ENCODE measurements at places on chromosomes 1 and 21. TPM values are rescaled to one million over a fixed set of nuclear protein-coding genes. Genes with fewer than 3 reads are reported as not detected.

DNA sequence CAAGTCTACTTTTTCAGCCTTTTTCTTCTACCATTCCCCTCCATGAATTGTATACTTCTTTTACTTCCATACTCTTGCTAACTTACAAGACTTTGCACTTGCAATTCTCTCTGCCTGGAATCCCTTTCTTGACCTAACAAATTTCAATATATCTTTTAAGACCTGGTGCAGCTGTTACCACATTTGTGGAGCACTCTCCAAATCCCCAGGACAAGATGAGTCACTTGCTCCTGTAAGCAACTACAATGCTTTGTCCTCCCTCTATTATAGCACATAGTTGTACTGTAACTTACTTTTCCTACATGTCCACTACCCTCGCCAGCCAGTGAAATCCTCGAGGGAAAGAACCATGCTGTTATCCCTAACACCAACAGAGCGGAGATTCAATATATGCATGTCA is 43.1 kb downstream of the WARS2 start:
- DNase-seq = no peak

- DNase-seq = no peak
Measured at GRCh38 chr1:7929637-7930036, 11.0 kb downstream of the TNFRSF9 start.

DNA sequence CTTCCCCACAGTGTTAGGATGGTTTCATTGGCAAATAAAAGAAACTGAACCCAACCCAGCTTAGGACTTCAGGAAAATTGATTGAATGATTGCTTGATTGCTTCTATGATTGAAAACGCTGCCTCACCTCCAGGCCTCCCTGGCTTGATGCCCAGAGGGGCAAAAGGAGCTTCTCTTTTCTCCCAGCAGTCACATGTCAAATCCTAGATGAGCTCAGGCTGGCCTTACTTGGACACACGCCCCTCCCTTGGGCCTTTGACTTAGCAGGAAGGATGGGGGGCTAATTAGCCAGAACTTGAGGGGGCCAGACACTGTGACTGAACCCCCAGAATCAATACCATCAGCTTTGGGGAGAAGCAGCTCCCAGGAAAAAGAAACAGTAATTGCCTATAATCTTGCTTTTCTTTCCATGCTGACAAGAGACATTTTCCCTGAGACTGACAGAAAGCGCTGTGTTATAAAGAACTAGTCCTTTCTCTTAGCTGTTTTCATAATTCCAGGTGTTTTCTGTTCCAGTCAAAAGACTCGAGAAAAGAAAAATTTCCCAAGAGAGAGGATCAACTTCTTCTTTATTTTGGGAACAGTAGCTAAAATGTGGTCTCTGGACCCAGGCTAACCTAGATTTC is 50.8 kb upstream of the ATP5PO start:
- DNase-seq = no peak

- no peak for DNase-seq
Measured at GRCh38 chr21:27813750-27814149, 846.9 kb upstream of the ADAMTS5 start.

- DNase-seq = no peak
Measured at GRCh38 chr1:201714542-201715329, 114.2 kb upstream of the IPO9 start.

- no peak for DNase-seq
Measured at GRCh38 chr1:240337781-240338180, 246.1 kb downstream of the FMN2 start.

FAM72A gene
- total RNA-seq = 10.1 TPM

GRCh38 chr1:15938628-15939161 is 37.2 kb downstream of the ZBTB17 start:
- no peak for DNase-seq

DNA sequence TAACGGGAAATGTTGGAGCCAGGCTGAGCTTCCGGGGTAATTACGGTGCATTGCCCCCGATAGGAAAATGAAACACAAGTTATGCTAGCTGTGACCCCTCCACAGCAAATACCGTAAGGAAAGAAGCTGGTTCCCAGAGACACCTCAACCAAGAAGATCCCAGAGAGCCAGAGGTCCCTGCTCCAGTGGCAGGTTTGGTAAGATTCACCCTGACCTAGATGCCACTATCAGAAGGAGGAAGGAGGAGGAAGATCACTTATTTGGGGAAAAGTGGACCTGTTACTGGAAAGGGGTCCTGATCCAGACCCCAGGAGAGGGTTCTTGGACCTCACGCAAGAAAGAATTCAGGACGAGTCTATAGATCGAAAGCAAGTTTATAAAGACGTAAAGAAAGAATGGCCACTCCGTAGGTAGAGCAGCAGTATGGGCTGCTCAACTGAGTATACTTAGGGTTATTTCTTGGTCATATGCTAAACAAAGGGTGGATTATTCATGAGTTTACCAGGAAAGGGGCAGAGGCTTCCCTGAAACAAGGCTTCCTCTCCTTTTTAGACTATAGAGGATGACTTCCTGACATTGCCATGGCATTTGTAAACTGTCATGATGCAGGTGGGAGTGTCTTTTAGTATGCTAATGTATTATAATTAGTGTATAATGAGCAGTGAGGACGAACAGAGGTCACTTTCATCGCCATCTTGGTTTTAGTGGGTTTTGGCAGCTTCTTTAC is 7.5 kb upstream of the CAPN9 start:
- no peak for DNase-seq

- DNase-seq = no peak
Measured at GRCh38 chr1:30616759-30617158, 106.6 kb downstream of the MATN1 start.

SYCP1 gene
- total RNA-seq = not detected

GRCh38 chr1:203742436-203742835 is 22.5 kb upstream of the LAX1 start:
- no peak for DNase-seq

DNA sequence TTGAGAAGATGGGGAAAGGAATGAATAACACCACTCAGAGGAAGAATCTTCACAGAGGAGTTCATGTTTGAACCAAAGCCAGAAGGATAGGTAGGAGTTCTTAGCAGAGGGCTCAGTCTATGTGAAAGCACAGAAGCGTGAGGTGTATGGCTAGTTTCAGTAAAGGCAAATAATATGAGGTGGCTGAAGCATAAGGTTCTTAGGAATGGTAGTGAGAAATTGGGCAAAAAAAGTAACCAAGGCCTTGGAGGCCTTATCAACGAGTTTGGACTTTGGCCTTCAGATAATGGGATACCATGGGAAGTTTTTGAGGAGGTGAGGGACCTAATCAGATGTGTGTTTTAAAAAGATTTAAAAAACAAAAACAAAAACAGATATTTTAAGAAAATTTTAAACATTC is 47.1 kb downstream of the TCEANC2 start:
- no peak for DNase-seq

GPR61 gene
- not detected for total RNA-seq

RAB7B gene
- total RNA-seq = 0.34 TPM

GRCh38 chr1:209109001-209109785 is 474.3 kb upstream of the CAMK1G start:
- no peak for DNase-seq

- no peak for DNase-seq
Measured at GRCh38 chr1:32627596-32628162, 22.7 kb downstream of the ZBTB8OS start.

GRCh38 chr1:239218301-239218700 is 168.1 kb upstream of the CHRM3 start:
- no peak for DNase-seq

All from HepG2 (cell line).